ENCODE measurements at places on chromosomes 2 and 18. TPM values are rescaled to one million over a fixed set of nuclear protein-coding genes. Genes with fewer than 3 reads are reported as not detected.

The SAG gene
- not detected for total RNA-seq

The SERPINB10 gene
- total RNA-seq, result not detected

GRCh38 chr18:51448949-51449348, 251.5 kb upstream of the MEX3C start:
- 0 out of 2 replicates have a peak, but pooled peaks cover 6% of the 10 kb centered on the region for H3K4me1 ChIP-seq
- H3K27me3 ChIP-seq, result no peaks in the 10 kb centered on the region
- H3K36me3 ChIP-seq, result no peaks in the 10 kb centered on the region
- no peak overlapping the region for H3K27ac ChIP-seq
- no peak for DNase-seq

DNA sequence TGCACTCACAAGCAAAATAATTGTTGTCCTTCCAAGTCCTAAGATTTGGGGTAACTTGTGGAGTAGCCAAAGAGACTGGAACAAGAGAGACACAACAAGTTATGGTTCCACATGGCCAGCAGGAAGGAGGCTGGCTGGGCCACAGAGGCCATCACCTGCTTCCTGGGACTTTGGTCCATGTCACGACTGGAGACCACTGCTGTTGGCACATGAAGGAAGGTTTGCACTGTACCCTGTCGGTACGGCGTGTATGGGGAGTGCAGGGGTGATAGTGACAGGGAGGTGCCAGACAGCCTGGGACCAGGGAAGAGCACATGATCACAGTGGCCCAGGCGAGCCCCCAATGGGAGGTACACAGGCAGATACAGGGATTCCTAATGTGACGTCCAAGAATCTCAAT, 15.5 kb downstream of the SLC66A2 start:
- no peak overlapping the region for H3K4me3 ChIP-seq
- H3K36me3 ChIP-seq, result no peaks in the 10 kb centered on the region
- H3K27me3 ChIP-seq, result no peaks in the 10 kb centered on the region

DNA sequence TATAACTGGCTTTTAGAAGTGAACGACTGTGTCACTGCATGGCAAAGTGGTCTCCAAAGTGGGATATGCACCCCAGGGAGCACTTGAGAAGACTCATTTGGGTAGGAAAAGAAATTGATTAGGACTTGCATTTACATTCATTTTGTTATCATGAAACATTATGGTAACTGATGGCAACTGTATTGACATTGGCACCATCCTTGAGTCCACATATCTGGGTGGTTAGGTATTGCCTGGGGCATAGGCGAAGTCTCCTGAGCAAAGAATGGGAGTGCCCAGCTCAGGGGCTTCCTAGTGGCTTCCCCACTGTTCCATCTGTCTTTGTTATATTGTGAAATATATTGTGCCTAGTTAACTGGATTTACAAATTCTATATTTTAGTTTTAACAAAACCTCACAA, 29.2 kb downstream of the SPATS2L start:
- H3K4me3 ChIP-seq, result no peak overlapping the region
- no peak for DNase-seq
- H3K36me3 ChIP-seq, result peaks cover 21% of the 10 kb centered on the region
- H3K4me1 ChIP-seq, result peaks cover 30% of the 10 kb centered on the region

DNA sequence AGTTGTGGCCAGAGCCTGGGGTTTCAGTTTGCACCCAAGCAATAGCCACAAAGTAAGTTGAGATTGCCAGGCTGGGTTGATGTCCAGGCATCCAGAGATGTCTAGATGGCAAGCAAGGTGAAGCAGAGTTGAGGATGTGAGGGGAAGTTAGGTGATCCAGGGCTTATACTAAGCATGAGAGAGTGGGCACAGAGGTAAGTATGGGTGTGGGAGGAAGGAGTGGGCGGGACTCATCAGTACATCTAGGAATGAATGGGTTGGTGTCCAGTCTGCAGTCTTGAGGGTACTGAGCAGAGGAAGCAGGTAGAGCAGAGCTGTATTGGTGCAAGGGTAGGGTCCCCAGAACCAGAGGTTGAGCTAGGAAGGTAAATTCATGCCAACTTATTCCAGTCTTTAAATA, 1.5 kb downstream of the SEMA4F start:
- no peak overlapping the region for H3K4me3 ChIP-seq
- H3K27me3 ChIP-seq, result peaks cover 27% of the 10 kb centered on the region
- DNase-seq, result no peak
- no peaks in the 10 kb centered on the region for H3K36me3 ChIP-seq
- H3K4me1 ChIP-seq, result peaks cover 3% of the 10 kb centered on the region

- no peaks in the 10 kb centered on the region for H3K27me3 ChIP-seq
- H3K27ac ChIP-seq, result no peak overlapping the region
- H3K4me1 ChIP-seq, result no peaks in the 10 kb centered on the region
- no peak overlapping the region for H3K4me3 ChIP-seq
- peak; percentile 65 for DNase-seq
These were observed 105.7 kb upstream of the GAREM1 start for GRCh38 chr18:32576296-32576916.

Data from GM23338 (cell line).